Natural killer cell (primary cell): ENCODE measurements at places on chromosomes 12 and 14.

DNA sequence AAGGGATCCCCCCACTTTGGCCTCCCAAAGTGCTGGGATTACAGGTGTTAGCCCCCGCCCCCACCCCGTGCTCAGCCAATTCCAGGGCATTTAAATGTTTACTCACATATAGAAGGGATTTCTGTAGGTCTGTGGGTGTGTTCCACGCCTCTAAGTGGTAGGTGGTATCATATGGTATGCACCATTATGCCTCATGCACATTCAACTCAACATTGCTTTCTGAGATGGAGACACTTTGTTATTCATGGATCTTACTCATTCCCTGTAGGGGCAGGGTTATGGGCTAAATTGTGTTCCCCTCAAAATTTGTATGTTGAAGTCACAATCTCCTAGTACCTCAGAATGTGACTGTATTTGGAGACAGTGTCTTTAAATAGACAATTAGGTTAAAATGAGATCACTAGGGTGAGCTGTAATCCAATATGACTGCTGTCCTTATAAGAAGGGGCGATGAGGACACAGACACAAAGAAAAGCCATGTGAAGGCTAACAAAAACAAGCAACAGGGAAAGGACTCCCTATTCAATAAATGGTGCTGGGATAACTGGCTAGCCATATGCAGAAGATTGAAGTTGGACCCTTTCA is 200.6 kb downstream of the EFCAB11 start:
- no peak overlapping the region for H3K27ac ChIP-seq
- H3K36me3 ChIP-seq = no peaks in the 10 kb centered on the region
- H3K4me3 ChIP-seq = no peak overlapping the region
- H3K4me1 ChIP-seq = peaks cover 8% of the 10 kb centered on the region
- no peak for DNase-seq
- no peaks in the 10 kb centered on the region for H3K27me3 ChIP-seq

DNA sequence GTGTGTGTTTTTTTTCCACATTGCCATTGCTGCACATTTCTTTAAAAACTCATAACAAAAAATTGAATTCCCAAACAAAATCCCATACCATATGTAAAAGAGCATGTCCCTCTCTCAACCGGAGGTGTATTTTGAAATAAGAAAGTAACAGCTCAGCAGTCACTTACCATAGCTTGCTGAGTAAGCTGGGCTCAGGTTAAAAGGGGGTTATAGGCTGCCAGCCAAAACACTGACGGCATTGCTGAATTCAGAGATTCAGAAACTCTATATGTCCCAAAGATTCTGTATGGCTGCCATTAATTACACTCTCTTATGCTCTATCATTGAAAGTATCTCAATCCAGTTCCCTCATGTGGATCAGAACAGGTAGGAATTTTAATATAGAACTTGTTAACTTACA is 276.0 kb downstream of the FOXG1 start:
- H3K4me3 ChIP-seq = no peak overlapping the region
- no peak overlapping the region for H3K27ac ChIP-seq
- H3K4me1 ChIP-seq = no peaks in the 10 kb centered on the region
- no peaks in the 10 kb centered on the region for H3K36me3 ChIP-seq

GRCh38 chr14:53016491-53016890 is 65.6 kb upstream of the FERMT2 start:
- no peaks in the 10 kb centered on the region for H3K36me3 ChIP-seq
- H3K27ac ChIP-seq = no peak overlapping the region
- H3K4me3 ChIP-seq = no peak overlapping the region
- DNase-seq = no peak

DNA sequence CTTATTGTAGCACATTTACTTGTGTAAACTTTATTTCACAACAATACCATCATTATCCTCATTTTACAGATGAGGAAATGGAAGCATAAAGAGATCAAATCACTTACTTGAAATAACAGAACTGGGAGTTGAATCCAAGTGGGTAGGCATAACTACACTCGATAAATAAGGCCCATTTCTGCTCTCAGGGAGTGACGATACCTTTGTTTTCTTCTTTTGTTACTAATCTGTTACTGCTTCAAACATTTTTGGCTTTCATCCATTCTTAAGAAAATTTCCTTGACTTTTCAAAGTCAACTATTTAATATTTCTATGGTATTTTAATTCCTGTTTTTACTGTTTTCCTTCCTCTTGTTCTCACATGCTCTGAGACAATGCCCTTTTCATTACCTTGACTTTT is 201.6 kb downstream of the ATP23 start:
- H3K27me3 ChIP-seq = no peaks in the 10 kb centered on the region
- no peak overlapping the region for H3K4me3 ChIP-seq
- H3K36me3 ChIP-seq = no peaks in the 10 kb centered on the region
- DNase-seq = no peak
- H3K4me1 ChIP-seq = no peaks in the 10 kb centered on the region

- H3K27ac ChIP-seq = no peak overlapping the region
- DNase-seq = no peak
- H3K4me3 ChIP-seq = no peak overlapping the region
- H3K36me3 ChIP-seq = no peaks in the 10 kb centered on the region
Observed at GRCh38 chr12:92930421-92930820, 1.3 kb upstream of the EEA1 start.

DNA sequence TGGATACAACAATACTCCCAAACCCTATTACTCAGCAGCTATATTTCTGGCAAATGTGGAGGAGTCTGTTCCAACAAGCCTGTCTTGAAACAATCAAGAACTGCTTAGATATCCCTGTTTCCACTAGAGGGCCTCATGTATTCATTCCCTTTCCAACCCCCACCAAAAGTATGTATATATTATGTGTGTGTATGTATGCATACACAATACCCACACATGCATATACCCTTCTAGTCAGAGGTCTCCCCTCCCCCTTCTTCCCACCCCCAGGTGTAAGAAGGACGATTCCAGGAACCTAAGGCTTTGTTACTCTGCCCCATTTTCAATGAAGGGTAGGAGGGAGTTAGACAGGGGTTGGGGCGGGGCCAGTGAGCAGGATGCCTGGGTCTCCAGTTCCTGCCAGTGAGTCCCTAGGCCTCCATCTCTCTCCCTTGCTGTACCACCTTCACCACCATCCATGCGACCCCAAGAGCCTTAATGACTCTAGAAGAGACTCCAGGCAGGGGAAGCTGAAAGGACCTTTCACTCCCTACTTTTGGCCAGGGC is at the start of gene DGKA:
TSS of gene DGKA (plus strand) at position 392 of the 546 bp plus-strand sequence. CDS start 5,342 bp downstream, outside the sequence.
- H3K36me3 ChIP-seq = peaks cover 2% of the 10 kb centered on the region
- peak within 1 kb of the TSS; percentile 96 for H3K27ac ChIP-seq
- H3K4me1 ChIP-seq = peaks cover 60% of the 10 kb centered on the region
- peak; percentile 80 for DNase-seq
- H3K27me3 ChIP-seq = no peaks in the 10 kb centered on the region
